T follicular helper cell (primary cell): ENCODE measurements at places on chromosomes 1 and 21.

GRCh38 chr1:202704601-202705000, 5.7 kb downstream of the SYT2 start:
- no peak for DNase-seq

DNA sequence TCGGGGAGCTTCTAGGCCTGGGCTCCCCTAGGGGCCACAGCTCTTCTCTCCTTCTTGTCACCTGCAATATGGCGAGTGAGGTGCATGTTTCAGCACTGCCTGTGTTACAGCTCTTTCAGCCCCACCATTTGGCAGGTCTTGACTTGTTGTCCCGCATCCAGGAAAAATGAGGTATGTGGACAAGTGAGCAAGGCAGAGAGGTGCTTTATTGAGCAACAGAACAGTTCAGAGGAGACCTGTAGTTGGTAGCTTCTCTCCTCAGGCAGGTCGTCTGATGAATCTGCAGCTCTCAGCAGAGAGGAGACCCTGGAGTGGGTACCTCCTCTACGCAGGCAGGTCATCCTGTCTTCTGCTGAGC, 208.2 kb upstream of the USP25 start:
- no peak for DNase-seq

DNA sequence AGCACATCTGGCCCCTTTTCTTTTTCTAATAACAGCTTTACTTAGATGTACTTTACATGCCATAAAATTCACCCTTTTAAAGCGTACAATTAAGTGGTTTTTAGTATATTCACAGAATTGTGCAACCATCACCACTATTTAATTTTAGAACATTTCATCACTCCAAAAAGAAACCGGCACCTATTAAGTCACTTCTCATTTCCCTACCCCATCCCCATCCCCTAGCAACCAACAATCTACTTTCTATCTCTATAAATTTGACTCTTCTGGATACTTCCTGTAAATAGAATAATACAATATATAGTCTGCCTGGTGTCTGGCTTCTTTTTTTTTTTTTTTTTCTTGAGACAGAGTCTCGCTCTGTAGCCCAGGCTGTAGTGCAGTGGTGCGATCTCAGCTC, 59.5 kb upstream of the ENAH start:
- DNase-seq = no peak

- no peak for DNase-seq
Measured at GRCh38 chr1:202291961-202292712, 49.6 kb downstream of the UBE2T start.

- no peak for DNase-seq
Measured at GRCh38 chr1:119539636-119540035, 32.6 kb downstream of the HSD3B1 start.
